NCI-H1105 treated with DMSO at 0.1 percent for 48 hours (cell line): ENCODE measurements at places on chromosomes 1 and 21.

DNA sequence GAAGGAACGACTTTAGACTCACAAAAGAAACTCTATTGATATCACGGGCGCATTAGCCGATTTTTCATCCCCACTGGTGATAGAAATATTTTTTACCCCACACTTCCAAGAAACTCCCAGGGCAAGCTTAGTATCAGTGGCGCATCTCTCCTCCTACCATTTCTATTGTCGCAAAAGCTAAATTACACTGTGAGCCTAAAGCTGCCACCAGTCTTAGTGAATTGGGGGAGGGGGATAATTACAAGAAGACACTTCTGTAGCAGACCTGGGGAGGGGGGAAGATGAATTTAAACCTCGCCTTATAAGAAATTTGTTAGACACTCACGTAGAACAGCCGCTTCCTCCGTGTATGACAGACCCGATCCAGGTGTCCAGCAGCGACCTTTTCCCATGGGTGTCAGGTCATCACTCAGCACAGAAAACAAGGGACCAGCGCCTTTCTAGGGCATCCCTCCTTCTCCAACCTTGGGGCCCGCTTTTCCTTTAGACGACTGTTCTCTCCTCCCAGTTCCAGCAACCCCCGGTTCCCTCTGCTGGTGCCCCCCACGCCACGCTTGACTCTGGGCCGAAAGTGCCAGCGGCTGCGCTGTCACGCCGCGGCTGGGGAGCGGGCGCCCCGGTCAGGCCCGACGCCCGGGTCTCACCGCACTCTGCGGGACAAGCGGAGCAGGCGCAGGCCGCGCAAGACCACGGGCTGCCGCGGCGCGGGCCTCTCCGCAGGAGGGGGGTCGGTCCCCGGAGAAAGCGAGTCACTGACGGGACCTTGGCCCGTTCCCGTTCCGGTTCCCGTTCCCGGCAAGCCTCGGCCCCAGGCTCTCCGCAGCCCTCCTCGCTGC, 821 bp downstream of the PHC2 start:
- DNase-seq: peak; percentile 23

- no peak for DNase-seq
Measured at GRCh38 chr1:184244962-184245361, 141.9 kb upstream of the C1orf21 start.

GRCh38 chr21:26709090-26709489, 136.0 kb upstream of the CYYR1 start:
- DNase-seq: no peak

- DNase-seq: no peak
Measured at GRCh38 chr1:110433803-110434202, 17.1 kb upstream of the PROK1 start.

DNA sequence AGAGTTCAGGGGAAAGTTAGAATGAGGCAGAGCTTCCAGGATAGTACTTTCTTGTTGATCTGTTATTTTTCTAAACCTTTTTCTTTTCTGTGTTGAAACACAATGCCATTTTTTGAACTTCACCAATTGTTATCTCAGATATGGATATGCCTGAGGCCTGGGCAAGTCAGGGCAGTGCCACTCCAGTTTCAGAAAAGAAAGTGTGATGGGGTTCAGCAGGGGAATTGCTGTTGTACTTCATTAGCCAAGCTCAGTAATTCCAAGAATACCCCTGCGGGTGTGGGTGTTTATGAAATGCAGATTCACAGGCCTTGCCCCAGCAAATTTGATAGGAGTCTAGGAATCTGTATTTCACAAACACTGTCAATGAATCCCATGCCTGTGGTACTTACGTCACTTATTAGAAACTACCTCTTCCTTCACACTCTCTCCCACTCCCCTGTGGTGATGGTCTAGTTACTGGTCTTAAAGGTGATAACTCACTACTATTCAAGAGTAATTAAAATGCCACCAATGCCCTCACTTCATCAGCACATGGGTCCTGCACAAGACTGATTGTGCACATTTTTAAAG, 142.3 kb downstream of the PBX1 start:
- DNase-seq: no peak

DNA sequence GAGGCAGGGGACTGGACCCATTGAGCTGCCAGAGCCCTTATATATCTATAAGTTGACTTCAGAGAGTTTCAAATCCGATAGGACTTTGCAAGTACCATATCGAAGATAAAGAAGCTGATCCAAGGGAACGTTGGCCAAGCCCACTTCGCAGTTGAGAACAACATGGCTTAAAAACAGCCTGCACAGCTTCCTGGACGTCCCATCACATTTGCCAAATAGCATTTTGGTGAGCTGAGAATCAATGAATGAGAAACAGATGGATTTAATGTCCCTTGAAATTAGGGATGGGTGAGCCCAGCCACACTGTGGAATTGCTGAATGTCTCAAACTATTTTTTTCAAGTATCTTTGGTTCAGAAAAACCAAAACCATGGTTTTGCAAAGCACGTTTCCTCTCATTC, 64.8 kb downstream of the KCNJ15 start:
- DNase-seq: no peak

GRCh38 chr1:155729031-155729898, 40.4 kb downstream of the DAP3 start:
- DNase-seq: peak; percentile 47

- DNase-seq: no peak
Measured at GRCh38 chr1:209105701-209106100, 477.8 kb upstream of the CAMK1G start.

DNA sequence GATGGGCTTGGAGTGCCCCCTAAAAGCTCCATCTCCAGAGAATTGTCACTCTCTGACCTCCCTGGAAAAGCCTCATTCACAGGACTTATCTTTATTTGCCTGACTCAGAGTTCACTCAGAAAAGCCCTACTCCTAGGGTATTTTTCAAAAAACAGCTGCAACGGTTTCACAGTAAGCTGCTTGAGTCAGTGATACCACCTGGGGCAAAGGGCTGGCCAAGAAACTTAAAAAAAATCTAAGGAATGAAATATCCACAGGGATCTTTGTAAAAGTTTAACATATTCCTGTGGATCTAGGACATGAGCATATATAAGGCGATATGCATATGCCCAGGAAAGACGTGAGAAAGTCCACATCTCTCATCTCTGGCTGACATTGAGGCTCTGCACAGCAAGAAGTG, 33.8 kb upstream of the TSPAN2 start:
- DNase-seq: no peak
